ENCODE measurements at places on chromosomes 2 and 18. TPM values are rescaled to one million over a fixed set of nuclear protein-coding genes. Genes with fewer than 3 reads are reported as not detected.

Gene SLC30A3
- not detected for total RNA-seq

DNA sequence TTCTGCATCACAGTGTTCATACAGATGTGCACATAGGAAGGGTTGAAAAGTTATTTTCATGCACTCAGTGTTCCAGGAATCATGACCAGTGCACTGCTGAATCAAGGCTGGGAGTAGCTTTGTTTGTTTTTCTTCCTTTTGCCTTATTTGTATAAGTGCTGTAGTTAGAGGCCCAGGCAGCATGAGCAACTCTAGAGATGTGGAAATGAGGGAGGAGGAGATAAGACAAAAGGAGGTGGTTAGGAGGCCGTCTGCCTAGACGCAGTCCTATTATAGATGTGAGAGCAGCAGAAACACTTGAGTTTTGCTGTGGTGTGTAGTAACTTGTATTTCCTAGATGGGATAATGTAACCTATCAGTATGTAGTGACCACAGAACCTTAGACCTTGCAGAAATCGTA is 264.3 kb upstream of the RASGRP3 start:
- peak; percentile 32 for DNase-seq

DNA sequence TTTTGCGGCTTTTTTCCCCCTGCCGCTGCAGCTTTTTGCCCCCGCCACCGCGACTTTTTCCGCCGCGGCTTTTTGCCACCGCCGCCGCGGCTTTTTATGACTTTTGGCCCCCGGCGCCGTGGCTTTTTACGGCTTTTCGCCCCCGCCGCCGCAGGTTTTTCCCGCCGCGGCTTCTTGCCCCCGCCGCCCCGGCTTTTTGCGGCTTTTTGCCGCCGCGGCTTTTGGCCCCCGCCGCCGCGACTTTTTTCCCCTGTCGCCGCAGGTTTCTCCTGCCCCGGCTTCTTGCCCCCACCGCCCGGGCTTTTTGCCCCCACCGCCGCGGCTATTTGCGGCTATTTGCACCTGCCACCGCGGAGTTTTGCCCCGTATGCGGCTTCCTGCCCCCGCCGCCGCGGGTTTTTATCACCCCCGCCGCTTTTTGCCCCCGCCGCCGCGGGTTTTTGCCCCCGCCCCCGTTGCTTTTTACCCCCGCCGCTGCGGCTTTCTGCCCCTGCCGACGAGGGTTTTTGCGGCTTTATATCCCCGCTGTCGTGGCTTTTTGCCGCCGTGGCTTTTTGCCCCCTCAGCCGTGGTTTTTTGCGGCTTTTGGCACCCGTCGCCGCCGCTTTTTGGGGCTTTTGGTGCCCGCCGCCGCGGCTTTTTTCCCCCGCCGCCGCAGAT is 2750.9 kb downstream of the RPIA start:
- peak; percentile 14 for DNase-seq

Gene SCN3A
- total RNA-seq, result not detected

- DNase-seq, result no peak
Measured at GRCh38 chr18:38241736-38242135, 676.1 kb upstream of the CELF4 start.

Gene CABYR
- total RNA-seq, result 1.4 TPM

DNA sequence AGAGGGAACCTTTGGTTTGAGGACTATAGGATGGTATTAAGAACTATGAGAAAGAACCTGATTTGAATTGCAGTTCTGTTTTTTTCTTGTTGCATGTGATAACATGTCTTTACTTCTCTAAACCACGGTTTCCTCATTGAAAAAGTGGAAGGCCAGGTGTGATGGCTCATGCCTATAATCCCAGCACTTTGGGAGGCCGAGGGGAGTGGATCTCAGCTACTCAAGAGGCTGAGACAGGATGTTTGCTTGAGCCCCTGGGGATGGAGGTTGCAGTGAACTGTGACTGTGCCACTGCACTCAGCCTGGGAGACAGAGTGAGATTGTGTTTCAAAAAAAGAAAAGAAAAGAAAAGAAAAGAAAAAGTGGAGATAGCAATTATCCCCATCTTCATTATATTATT is 32.3 kb downstream of the SCN9A start:
- DNase-seq, result no peak

Data from myocyte (in vitro differentiated cells).